ENCODE measurements at places on chromosomes 11 and 22.
A peak's percentile ranks its signal among the peaks of the same experiment; 100 is the strongest.

- DNase-seq: no peak
Observed at GRCh38 chr22:48742191-48742555, 1085.5 kb downstream of the BRD1 start.

GRCh38 chr22:39316440-39317083 is 2.9 kb downstream of the RPL3 start:
- DNase-seq: no peak

GRCh38 chr11:57071829-57072228 is 83.1 kb downstream of the OR5AK2 start:
- no peak for DNase-seq

- no peak for DNase-seq
Observed at GRCh38 chr11:96173422-96173821, 169.6 kb downstream of the MAML2 start.

GRCh38 chr11:80320226-80320625 is 879.4 kb upstream of the TENM4 start:
- DNase-seq: no peak

DNA sequence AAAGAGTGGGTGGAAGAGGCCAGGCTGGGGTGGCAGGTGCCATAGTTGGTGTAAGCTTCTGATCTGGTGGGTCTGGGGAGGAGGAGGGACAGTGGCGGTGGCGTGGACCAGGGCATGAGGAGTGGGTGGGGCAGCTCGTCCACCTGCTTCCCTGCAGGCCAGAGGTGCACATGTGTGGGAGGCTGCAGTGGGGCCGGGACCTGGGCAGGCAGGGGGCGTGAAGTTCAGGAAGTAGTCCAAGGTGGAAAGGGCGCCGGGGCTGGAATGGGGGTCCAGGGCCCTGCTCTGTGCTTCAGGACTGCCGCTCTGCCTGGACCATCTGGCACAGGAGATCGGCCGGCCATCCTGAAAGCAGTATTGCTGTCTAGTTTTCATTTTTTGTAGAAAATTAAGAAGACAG is 15.9 kb downstream of the RIBC2 start:
- no peak for DNase-seq

- DNase-seq: no peak
Observed at GRCh38 chr11:35842958-35843357, 100.9 kb upstream of the LDLRAD3 start.

DNA sequence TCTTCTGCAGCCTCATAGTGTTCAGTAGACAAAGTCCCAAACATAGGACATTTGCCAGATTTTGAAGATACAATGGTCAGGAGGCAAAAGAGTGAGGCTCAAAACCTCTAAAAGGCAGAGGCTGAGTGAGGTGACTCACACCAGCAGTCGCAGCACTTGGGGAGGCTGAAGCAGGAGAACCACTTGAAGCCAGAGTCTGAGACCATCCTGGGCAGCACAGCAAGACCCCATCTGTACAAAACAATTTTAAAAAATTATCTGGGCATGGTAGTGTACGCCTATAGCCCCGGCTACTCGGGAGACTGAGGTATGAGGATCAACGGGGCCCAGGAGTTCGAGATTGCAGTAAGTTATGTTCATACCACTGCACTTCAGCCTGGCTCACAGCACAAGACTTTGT is 14.2 kb upstream of the ZFTA start:
- DNase-seq: no peak

- peak; percentile 74 for DNase-seq
Observed at GRCh38 chr11:61752117-61752924, at the start of gene MYRF. MYRF (plus strand) TSS chr11:61752636; CDS start chr11:61752745, 109 bp downstream.

DNA sequence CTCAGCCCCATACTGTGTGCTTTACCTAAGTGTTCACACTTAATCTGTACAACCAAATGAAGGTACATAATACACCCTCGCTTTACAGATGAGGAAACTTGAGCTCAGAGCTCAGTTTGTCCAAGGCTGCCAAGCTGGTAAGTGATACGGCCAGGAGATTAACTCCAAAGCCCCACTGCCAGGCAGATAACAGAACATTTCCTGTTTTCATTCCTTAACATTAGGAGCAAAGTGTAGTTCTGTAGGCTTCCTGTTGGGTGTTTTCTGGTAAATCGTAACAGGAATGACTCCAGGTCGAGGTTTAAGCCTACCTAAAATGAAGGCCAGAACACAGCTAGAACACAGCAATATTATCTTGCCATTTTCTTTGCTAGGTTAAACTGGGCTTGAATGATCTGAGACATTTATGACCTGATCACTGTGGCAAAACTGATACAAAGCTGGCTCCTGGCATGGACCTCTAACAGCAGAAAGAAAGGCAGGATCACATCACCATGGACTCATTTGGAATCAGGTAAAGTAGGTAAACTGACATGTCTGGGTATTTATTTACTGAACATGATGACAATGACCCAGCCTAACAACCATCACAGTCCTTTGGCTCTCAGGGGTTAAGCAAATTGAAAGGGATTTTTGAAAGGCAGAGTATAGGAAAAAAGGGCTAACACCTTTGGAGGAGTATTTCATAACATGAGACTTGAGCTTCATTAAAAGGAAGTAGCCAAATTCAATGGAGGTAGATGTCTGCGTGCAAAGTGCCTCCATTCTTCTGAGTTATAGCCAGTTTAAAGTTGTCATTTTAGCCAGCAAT is 3.9 kb upstream of the NUP50 start:
- no peak for DNase-seq

GRCh38 chr11:115282923-115283322 is 221.3 kb downstream of the CADM1 start:
- DNase-seq: no peak

GRCh38 chr11:104967534-104968354 is 630 bp downstream of the CASP4 start:
- DNase-seq: no peak

DNA sequence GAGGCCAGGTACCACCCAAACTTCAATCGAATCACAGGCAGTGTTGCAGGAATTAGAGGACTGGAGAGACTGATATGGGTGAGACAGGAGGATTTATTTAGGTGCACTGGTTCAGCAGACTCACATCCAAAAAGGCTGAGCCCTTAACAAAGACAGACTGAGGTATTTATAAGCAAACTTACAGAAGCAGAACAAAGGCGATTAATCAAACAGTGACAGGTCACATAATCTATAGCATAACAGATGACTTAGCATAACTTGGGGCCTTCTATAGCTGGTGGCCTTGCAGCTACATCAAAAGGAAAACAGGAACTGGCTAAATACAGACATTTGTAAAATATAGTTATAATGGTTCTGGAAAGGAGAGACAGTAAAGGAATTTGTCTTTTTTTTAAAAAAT is 2.1 kb downstream of the APOBEC3B start:
- no peak for DNase-seq

- DNase-seq: peak; percentile 83
Observed at GRCh38 chr11:27362749-27363575, at the start of gene CCDC34. CCDC34 (minus strand) TSS chr11:27363215; CDS start chr11:27363194, 21 bp downstream.

DNA sequence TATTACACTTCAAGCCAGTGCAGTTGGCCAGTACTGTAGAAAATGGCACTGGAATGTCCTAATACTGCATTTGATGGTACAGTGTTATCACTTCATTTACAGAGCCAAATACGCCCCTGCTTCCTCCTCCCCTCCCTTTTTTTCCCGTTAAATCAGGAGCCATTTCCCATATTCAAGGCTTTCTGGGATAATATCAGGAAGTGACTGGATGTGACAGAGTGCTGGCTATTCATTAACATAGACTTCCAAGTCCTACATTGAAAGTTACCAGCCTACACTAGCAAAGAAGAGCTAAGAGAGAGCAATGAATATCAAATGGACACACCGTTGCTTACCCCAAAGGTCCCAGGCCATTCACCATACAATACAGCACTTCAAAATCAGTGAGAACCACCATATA is 32.1 kb upstream of the ABCC8 start:
- no peak for DNase-seq
